IMR-90 (cell line): ENCODE measurements at places on chromosomes 1 and 21. TPM values are rescaled to one million over a fixed set of nuclear protein-coding genes. Genes with fewer than 3 reads are reported as not detected.

GRCh38 chr1:226710501-226710900 lies 28.6 kb downstream of the ITPKB start:
- H3K27ac ChIP-seq = no peak overlapping the region
- DNase-seq = no peak
- no peak overlapping the region for H3K4me3 ChIP-seq
- no peaks in the 10 kb centered on the region for H3K27me3 ChIP-seq
- H3K4me1 ChIP-seq = peaks cover 14% of the 10 kb centered on the region

GRCh38 chr1:246425139-246425794 lies 81.8 kb downstream of the SMYD3 start:
- H3K4me3 ChIP-seq = no peak overlapping the region
- H3K27me3 ChIP-seq = no peaks in the 10 kb centered on the region
- no peaks in the 10 kb centered on the region for H3K36me3 ChIP-seq
- peaks cover 4% of the 10 kb centered on the region; the same call in 1 of the 2 replicates for H3K4me1 ChIP-seq

- peaks cover 52% of the 10 kb centered on the region for H3K27me3 ChIP-seq
- no peaks in the 10 kb centered on the region for H3K4me1 ChIP-seq
Measured at GRCh38 chr1:22376001-22376400, 75.7 kb upstream of the ZBTB40 start.

GRCh38 chr1:33424205-33424604 lies 6.7 kb downstream of the PHC2 start:
- H3K4me1 ChIP-seq = peaks cover 2% of the 10 kb centered on the region
- H3K27ac ChIP-seq = no peak overlapping the region
- H3K4me3 ChIP-seq = no peak overlapping the region
- no peaks in the 10 kb centered on the region for H3K27me3 ChIP-seq

GRCh38 chr1:42328916-42329496 lies 6.0 kb downstream of the FOXJ3 start:
- H3K27me3 ChIP-seq = no peaks in the 10 kb centered on the region
- H3K4me1 ChIP-seq = no peaks in the 10 kb centered on the region
- H3K4me3 ChIP-seq = no peak overlapping the region
- no peak overlapping the region for H3K27ac ChIP-seq

- peaks cover 17% of the 10 kb centered on the region for H3K4me1 ChIP-seq
- H3K36me3 ChIP-seq = no peaks in the 10 kb centered on the region
- DNase-seq = no peak
- no peak overlapping the region for H3K4me3 ChIP-seq
Measured at GRCh38 chr1:47405697-47406096, 10.4 kb upstream of the FOXE3 start.

DNA sequence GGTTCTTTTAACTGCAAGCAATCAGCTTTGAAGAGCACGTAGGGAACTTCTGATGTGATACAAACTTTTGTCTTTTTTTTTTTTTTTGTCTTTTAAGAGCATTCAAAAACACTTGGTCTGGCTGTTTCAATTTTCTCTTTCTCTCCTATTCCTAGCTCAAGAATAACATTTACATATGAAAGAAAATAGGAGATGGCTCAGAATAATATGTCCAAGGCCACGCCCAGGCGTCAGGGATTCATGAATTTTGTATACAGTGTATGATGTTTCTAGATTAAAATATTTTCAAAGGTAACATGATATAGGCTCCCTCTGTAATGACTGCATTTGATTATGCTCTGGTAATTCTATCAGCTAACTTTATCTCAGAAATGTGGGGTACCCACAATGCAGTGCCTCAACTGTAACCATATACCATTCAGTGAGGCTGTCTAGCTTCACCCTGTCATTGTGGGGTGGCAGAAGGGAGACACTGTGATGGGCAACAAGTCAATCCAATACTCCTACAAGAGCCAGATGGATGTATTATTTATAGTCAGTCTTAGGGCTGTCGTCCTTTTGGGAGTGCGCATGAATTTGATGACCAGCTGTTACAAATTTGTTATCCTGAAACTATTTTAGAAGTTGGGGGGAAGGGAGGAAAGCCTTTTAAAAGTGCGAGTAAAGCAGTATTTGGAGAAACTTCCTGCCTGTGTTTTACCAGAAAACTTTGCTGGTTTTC lies 1.5 kb upstream of the AKNAD1 start:
- H3K36me3 ChIP-seq = no peaks in the 10 kb centered on the region
- no peak for DNase-seq
- no peak overlapping the region for H3K4me3 ChIP-seq
- H3K4me1 ChIP-seq = no peaks in the 10 kb centered on the region
- peaks cover 4% of the 10 kb centered on the region; the same call in 1 of the 2 replicates for H3K27me3 ChIP-seq

GRCh38 chr1:195733408-195733807 lies 874.8 kb downstream of the KCNT2 start:
- no peaks in the 10 kb centered on the region for H3K27me3 ChIP-seq
- H3K4me3 ChIP-seq = no peak overlapping the region
- no peaks in the 10 kb centered on the region for H3K36me3 ChIP-seq
- H3K27ac ChIP-seq = no peak overlapping the region
- H3K4me1 ChIP-seq = no peaks in the 10 kb centered on the region

GRCh38 chr1:10818262-10819197 lies 22.1 kb upstream of the CASZ1 start:
- H3K4me1 ChIP-seq = no peaks in the 10 kb centered on the region
- peaks cover 62% of the 10 kb centered on the region for H3K27me3 ChIP-seq
- no peak overlapping the region for H3K4me3 ChIP-seq
- DNase-seq = no peak

DNA sequence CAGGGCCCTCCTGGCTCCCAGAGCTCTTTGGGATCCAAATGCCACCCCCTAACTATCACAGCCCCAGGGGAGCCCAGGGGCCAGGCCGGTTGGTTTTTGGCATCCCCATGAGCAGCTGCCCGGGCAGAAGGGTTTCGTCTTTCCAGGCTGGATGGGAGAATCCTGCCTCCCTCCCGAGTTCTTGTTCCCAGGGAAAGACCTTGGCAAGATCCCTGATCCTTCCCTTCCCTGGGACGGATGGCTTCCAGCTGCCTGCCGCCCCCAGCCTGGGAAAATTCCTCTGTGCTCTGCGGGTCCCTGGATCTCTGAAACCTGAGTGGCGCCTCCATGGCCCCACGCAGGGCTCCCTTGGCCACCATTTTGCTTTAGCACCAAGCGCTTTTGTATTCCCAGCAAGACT lies 55.6 kb downstream of the TAS1R2 start:
- no peaks in the 10 kb centered on the region for H3K4me1 ChIP-seq
- DNase-seq = no peak
- no peaks in the 10 kb centered on the region for H3K36me3 ChIP-seq
- no peak overlapping the region for H3K4me3 ChIP-seq
- peaks cover 2% of the 10 kb centered on the region; the same call in 1 of the 2 replicates for H3K27me3 ChIP-seq

Gene PADI2
- total RNA-seq = not detected in 2 replicates

GRCh38 chr1:109894823-109895719 lies 15.6 kb upstream of the CSF1 start:
- no peak overlapping the region for H3K27ac ChIP-seq
- H3K36me3 ChIP-seq = no peaks in the 10 kb centered on the region
- H3K4me3 ChIP-seq = no peak overlapping the region
- DNase-seq = no peak
- no peaks in the 10 kb centered on the region for H3K27me3 ChIP-seq
- peaks cover 14% of the 10 kb centered on the region for H3K4me1 ChIP-seq

Gene CATSPERE
- total RNA-seq = 0.18 and 0.28 TPM in 2 replicates

Gene EFNA1
- 0.28 and 0.90 TPM in 2 replicates for total RNA-seq
